ENCODE measurements at places on chromosomes 1 and 21. TPM values are rescaled to one million over a fixed set of nuclear protein-coding genes. Genes with fewer than 3 reads are reported as not detected.

DNA sequence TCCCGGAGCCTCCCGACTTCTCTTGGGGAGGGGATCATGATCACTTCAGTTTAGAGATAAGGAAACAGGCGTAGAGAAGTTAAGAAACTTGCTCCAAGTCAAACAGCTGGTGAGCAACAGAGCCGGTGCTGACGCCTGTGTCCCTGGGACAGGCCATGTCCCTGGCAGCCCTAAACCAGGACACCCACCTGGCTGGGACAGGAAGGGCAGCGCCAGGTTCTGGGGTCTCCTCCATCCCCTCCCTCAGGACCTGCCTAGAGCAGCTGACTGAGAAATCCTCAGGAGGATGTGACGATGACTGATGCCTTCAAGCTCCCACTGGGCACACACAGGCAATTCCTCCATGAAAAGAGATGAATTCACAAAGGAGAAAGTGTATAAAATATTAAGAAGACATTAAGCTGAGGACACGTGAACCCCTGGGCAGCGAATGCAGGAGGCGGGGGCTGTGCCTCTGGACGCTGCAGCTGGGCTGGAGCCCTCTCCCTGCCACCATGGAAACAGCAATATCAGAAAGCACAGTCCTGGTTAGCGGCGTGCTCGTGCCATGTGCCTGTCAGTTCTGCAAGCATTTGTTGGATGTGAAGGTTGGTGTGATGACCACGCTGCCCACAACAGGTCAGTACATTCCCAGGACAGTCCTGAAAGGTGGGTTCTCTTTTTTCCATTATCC lies 40.1 kb upstream of the C1orf174 start:
- H3K36me3 ChIP-seq: no peaks in the 10 kb centered on the region
- peaks cover 2% of the 10 kb centered on the region for H3K27me3 ChIP-seq
- H3K4me3 ChIP-seq: no peak overlapping the region
- no peaks in the 10 kb centered on the region for H3K4me1 ChIP-seq
- no peak for DNase-seq

DNA sequence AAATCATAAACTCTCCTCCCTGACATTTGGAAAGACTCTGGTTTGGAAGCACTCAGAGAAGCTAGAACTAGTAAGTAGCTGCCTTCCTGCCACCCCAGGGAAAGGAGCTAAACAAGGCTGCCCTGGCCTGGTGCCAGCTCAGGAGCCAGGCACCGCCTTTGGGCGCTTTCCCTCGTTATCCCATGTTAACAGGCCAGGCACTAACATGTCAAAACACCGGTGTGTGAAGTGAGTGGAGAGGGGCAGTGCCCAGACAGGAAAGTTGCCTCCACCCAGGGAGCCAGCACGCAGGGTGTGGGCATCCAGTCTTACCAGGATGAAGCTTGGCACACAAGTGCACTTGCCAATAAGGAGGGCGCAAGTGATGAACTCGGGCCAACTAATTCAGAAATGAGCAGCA lies 346.8 kb downstream of the RRAGC start:
- H3K4me3 ChIP-seq: no peak overlapping the region
- H3K27me3 ChIP-seq: peaks cover 20% of the 10 kb centered on the region
- no peaks in the 10 kb centered on the region for H3K4me1 ChIP-seq
- no peak overlapping the region for H3K27ac ChIP-seq
- no peaks in the 10 kb centered on the region for H3K36me3 ChIP-seq

DNA sequence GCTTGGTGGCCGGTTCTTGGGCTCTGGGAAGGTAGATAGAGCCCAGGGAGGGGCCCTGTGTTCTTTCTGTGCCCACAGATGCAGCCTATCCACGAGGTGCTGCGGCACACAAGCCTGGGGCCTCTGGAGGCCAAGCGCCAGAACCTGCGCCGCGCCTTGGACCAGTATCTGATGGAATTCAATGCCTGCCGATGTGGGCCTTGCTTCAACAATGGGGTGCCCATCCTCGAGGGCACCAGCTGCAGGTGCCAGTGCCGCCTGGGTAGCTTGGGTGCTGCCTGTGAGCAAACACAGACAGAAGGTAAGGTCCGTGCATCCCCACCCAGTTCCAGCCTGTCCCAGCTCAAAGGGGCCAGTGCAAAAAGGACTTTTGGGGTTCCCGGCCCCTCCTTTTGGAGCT lies 53.5 kb downstream of the C8B start:
- no peaks in the 10 kb centered on the region for H3K27me3 ChIP-seq
- no peaks in the 10 kb centered on the region for H3K36me3 ChIP-seq
- no peak for DNase-seq
- no peaks in the 10 kb centered on the region for H3K4me1 ChIP-seq

- no peak overlapping the region for H3K4me3 ChIP-seq
- H3K4me1 ChIP-seq: peaks cover 21% of the 10 kb centered on the region
- no peak overlapping the region for H3K27ac ChIP-seq
- peaks cover 52% of the 10 kb centered on the region for H3K27me3 ChIP-seq
These were observed 86.5 kb downstream of the MAN1C1 start for GRCh38 chr1:25703041-25703440.

- H3K36me3 ChIP-seq: no peaks in the 10 kb centered on the region
- no peak for DNase-seq
- H3K4me3 ChIP-seq: no peak overlapping the region
These were observed 310.6 kb downstream of the LRRIQ3 start for GRCh38 chr1:73887412-73887811.

DNA sequence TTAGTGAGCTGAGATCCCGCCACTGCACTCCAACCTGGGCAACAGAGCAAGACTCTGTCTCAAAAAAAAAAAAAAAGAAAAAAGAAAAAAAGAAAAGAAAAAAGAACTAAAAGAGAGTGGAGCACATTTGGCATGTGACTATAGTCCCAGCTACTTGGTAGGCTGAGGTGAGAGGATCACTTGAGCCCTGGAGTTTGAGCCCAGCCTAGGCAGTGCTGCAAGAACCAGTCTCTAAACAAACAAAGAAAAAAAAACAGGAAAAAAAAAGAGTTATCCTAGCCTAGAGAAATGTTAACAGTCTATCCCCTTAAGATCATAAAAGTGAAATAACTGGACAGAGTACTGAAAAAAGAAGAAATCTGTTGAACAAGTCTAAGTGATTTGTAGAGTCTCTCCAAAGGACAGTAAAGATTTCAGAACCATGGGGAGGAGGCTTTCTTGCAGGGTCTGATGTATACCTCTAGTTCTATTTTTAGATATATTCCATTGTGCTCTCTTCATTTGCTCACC lies 4.5 kb upstream of the PRDX1 start:
- no peak overlapping the region for H3K27ac ChIP-seq
- H3K27me3 ChIP-seq: peaks cover 4% of the 10 kb centered on the region
- DNase-seq: no peak
- H3K36me3 ChIP-seq: no peaks in the 10 kb centered on the region
- peaks cover 26% of the 10 kb centered on the region for H3K4me1 ChIP-seq
- no peak overlapping the region for H3K4me3 ChIP-seq

- no peak overlapping the region for H3K27ac ChIP-seq
- no peak overlapping the region for H3K4me3 ChIP-seq
- no peaks in the 10 kb centered on the region for H3K4me1 ChIP-seq
- no peaks in the 10 kb centered on the region for H3K36me3 ChIP-seq
- H3K27me3 ChIP-seq: no peaks in the 10 kb centered on the region
These were observed 349.6 kb downstream of the PTBP2 start for GRCh38 chr1:97071173-97071572.

TEX38 gene
- total RNA-seq: 0.18 TPM

FCRL6 gene
- total RNA-seq: not detected

DDI2 gene
- 49.9 TPM for total RNA-seq
